ENCODE measurements at places on chromosomes 2 and 18.

GRCh38 chr2:70832386-70832785 is 3.2 kb downstream of the CD207 start:
- no peak for DNase-seq

- no peak for DNase-seq
Observed at GRCh38 chr2:74572178-74572925, 17.8 kb downstream of the DOK1 start.

- no peak for DNase-seq
Observed at GRCh38 chr18:70142001-70142400, 63.5 kb downstream of the RTTN start.

GRCh38 chr2:95376311-95377215 is 25.9 kb upstream of the FAHD2A start:
- DNase-seq: no peak

DNA sequence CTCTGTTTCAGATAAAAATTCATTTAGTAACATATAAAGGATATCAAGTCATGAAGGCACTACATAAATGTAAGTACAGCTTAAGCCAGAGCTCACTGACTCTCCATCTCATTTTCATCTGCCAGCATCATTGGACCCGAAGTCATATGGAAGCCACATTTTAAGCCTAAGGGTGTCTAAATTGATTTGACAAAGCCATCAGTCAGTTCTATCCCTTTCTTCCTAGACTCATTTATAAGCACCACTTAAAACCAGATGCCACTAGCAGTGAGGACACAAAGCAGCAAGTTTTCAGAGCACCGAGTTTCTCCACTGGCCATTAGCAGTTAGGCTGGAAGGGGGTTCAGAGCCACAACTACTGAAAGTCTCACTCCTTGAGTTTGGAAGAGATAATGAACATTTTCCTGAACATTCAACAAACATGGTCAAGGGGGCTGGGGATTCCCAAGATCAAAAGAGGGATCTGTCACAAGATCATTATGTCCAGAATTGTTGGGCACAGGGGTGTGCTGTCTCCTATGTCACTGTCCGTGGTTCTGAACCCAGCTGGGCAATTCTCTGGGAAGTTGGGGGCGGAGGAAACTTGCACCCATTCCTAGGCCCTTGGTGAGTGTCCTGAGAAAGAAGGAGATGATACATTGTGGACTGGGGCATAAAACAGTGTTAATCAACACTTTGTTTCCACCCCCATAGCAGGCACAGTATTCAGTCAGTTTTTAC is 158.5 kb upstream of the LMAN1 start:
- peak; percentile 13 for DNase-seq

GRCh38 chr2:201273330-201273983 is 13.1 kb downstream of the CASP8 start:
- no peak for DNase-seq

GRCh38 chr2:42765686-42766085 is 1.8 kb upstream of the OXER1 start:
- no peak for DNase-seq

- DNase-seq: no peak
Observed at GRCh38 chr2:232464544-232464885, 8.6 kb downstream of the ALPI start.

GRCh38 chr2:217393585-217394032 is 533.7 kb upstream of the TNP1 start:
- DNase-seq: no peak

DNA sequence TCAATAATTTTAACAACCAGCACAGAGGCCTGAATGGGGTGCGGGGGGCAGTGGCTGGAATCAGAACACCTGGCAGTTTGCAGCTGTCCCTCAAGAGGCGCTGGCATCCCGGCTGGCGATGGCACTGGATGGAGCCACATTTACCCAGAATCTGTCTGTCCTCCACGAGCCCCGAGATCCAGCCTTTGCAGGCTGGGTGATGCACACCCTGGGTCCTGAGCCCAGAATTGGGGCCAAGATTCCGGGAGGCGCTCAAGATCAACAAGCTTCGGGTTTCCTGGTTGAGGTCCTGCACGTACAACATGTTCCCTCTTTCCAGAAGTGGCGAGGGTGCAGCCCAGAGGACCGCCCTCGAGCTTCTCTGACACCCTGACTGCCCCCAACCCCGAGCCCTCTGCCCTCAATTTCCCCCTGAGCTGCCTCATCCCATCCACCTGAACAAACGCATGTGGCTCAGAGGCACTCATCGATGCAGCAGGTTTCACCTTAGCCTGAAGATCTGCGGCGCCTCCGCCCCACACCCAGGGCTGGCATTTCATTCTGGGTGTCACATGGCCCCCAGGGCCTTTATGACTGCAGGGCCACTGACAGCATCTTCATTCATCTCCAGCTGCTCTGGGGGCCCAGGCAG is 97.5 kb downstream of the TFCP2L1 start:
- DNase-seq: no peak

DNA sequence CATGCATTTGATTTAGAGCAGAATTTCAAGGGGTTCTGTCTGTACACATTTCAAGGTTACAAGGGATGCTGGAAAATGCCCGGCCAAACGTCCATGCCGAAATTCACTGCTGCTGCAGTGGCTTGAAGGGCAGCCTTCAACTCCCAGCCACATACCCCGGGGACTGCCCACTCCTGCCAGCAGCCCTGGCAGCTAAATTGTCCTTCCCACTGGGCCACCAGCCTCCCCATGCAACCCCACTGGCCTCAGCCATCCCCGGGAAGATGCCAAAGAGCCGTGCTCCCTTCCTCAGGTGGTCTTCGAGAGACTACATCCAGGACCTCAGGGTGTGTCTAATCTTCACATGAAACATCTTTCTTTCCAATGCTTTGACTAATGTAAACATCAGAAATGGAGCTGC is 478.7 kb upstream of the MYT1L start:
- DNase-seq: no peak

DNA sequence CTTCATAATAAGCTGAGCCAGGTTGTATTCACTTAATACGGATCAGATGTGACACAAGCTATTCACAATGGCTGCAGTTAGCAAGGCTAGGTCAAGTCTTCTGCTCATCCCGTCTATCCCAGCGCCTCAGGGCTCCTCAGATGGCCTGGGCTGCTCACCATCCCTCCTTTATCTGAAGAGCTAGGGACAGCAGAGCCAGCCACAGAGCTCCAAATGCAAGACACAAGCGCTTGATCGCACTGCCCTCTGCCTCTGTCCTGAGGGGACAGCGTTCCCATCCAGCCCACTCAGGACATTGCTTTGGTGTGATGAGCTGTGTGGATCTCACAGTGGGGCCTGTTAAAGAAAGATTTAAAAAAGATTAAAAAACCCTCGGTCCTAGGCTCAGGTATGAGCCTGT is 254.4 kb upstream of the HS6ST1 start:
- no peak for DNase-seq
